ENCODE measurements at places on chromosomes 2 and 18.

- no peak for DNase-seq
These were observed 41.4 kb downstream of the PDK1 start for GRCh38 chr2:172597176-172597842.

GRCh38 chr18:1047406-1047805 lies 142.7 kb downstream of the ADCYAP1 start:
- no peak for DNase-seq

DNA sequence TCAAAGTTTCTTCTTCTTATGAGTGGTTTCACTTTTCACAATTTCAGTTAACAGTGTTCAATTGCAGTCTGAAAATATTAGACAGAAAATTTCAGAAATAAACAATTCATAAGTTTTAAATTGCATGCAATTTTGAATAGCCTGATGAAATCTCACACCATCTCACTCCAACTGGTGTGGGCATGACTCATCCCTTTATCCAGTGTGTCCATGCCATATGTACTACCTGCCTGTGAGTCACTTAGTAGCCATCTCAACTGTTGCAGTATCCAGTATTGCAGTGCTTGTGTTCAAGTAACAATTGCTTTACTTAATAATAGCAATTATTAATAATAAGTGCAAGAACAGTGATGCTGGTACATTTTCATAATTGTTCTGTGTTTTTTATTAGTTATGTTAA lies 1202.5 kb downstream of the DSC3 start:
- peak; percentile 23 for DNase-seq

DNA sequence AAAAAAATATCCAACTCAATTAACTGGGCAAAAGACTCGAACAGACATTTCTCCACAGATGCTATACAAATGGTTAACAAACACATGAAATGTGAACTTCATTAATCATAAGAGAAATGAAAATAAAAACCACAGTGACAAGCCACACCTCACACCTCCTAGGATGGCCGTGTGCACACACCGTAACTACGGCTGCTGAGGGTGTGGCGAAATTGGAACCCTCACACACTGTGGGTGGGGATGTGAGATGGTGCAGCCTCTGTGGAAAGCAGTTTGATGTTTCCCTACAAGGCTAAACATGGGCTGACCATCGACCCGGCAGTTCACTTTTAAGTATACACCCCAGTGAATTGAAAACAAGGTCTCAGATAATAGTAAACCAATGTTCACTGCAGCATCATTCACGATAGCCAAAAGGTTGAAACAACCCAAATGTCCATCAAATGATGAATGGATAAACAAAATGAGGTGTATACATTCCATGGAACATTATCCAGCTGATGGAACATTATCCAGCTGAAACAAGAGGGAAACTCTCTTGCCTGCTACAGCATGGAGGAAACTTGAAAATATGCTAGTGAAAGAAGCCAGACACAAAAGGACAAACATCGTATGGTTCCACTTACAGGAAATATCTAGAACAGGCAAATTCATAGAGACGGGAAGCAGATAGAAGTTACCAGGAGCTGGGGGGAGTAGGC lies 32.2 kb downstream of the ZAP70 start:
- no peak for DNase-seq

GRCh38 chr2:12767541-12767940 lies 50.8 kb downstream of the TRIB2 start:
- no peak for DNase-seq

- DNase-seq, result peak; percentile 46
These were observed 68.5 kb downstream of the CTIF start for GRCh38 chr18:48607056-48607984.

GRCh38 chr18:72867746-72868584 lies at the start of gene NETO1:
NETO1 (minus strand) TSS chr18:72867987; CDS start chr18:72867291, 696 bp downstream.
- no peak for DNase-seq

DNA sequence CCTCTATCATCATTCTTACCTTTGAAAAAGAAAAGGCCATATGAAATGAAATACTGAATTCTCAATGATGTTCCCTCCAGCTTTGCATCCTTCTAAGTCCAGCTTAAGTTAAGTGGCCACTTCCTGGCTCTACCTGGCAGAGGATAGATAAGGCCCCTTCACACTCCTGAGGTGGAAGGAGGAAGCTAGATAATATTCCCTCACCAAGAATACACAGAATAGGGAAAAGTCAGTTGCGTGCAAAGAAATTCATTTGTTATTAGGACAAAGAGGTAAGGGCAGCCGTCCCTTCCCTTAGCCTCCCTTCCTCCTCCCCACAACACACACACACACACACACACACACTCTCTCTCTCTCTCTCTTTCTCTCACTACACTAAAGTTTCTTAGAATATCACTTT lies 37.5 kb downstream of the OLA1 start:
- no peak for DNase-seq

- no peak for DNase-seq
These were observed 14.5 kb upstream of the ASPRV1 start for GRCh38 chr2:69975853-69976462.

GRCh38 chr2:129762386-129763189 lies 216.9 kb upstream of the RAB6C start:
- no peak for DNase-seq

DNA sequence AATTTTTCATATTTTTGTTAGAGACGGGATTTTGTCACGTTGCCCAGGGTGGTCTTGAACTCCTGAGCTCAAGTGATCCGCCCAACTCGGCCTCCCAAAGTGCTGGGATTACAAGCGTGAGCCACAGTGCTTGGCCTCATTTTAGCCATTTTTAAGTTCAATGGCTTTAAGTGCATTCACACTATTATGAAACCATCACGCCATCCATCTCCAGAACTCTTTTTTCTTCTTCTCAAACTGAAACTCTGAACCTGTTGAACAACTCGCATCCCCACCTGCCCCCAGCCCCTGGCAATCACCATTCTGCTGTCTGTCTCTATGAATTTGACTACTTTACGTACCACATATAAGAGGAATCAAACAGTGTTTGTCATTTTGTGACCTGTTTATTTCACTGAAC lies 31.3 kb upstream of the ASB18 start:
- DNase-seq, result no peak

Data from hepatocyte (in vitro differentiated cells).